ENCODE measurements at places on chromosomes 4 and X.

- no peak for DNase-seq
Measured at GRCh38 chrX:127187095-127187494, 367.6 kb downstream of the PRR32 start.

DNA sequence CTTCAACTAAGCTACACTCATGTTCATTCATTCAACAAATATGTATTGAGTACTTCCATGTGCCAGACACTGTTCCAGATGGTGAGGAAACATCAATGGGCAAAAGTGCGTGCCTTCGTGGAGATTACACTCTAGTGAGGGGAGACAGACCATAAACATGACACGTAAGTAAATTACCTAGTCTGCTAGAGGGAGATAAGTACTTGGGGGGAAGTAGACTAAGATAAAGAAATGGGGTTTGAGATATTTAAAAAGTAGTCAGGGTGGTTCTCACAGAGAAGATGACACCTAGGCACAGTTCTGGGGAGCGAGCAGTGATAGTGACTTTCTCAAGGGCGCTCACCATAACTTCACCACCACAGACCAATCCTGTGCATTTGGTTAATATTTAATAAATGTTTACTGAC lies 11.7 kb downstream of the JCHAIN start:
- no peak for DNase-seq

DNA sequence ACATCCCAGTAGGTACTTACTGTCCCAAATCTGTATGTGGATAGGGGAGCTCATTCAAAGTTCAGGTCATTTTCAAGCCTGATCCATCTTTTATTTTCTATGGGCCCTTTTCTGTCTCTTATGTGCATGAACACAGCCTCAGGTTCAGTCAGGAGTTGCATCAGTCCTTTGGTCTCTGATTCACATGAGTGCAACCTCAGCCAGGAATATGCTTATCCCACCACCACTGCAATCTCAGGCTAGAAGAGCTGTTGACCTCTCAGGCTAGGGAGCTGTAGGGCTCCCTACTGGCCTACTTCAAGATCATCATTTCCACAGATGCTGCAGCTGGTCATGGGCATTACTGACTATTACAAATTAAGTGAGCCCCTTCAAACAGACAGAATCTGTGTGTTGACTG lies 27.2 kb downstream of the AASDH start:
- no peak for DNase-seq

- peak; percentile 22 for DNase-seq
Measured at GRCh38 chrX:80876877-80877276, 67.2 kb upstream of the BRWD3 start.

GRCh38 chr4:73586040-73586439 lies 34.2 kb downstream of the RASSF6 start:
- no peak for DNase-seq

DNA sequence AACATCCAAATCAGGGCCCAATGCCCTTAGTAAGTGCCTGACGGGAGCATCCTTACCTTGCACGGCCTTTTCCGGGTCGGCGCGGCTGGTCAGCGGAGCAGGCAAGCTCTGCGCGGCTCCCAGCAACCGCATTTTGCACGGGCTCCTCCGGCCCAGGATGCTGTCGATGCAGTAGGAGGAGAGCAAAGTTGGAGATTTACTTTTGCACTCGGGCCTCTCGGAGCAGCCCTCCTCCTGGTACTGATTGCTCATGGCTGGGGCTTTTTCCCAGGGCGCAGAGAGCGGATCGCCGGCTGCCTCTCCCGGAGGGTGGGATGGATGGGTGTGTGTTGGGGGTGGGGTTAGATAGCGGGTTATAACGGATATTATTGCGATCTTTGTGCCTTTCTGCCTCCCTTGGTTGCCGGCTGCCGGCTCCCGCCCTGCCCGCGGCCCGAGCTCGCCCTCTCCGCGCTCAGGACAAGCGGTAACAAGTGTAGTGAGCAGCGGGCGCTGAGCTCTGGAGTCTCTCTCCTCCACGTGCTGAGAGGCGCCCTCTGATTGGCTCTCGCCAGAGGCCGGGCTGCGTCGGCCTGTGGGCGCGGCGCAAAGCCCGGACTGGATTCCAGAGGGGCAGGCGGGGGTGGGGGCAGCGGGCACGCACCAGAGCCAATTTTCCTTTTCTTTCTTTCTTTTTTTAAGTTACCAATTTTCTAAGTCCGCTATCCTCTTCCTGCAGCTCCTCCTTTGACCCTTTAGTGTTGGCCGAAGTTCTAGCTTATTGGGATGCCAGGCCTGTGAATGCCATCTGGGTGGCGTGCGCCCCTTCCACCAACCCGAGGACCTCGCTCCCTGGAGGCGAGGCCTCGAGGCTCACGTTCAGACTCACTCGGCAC lies at the start of gene ARX:
TSS of gene ARX (minus strand) at position 480 of the 875 bp plus-strand sequence. CDS start at position 252, 228 bp downstream.
- no peak for DNase-seq

GRCh38 chr4:87025614-87026041 lies 90.8 kb downstream of the AFF1 start:
- no peak for DNase-seq

GRCh38 chr4:81789158-81789557 lies 317.5 kb upstream of the RASGEF1B start:
- no peak for DNase-seq

DNA sequence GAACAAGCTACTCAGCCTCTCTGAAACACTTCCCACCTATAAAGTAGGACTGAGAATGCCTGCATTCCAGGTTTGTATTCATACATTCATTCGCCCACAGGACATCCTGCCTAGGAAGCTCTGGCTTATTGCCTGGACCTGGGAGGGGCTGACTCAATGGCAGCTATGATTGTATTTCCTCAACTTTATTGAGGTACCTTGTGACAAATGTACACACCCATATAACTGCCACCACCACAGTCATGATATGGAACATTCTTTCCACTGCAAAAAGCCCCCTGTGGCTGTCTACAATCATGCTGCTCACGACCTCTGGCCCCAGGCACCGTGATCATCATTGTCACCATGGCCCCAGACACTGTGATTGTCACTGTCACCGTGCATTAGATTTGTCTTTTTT lies 68.3 kb downstream of the ABLIM2 start:
- DNase-seq, result no peak

DNA sequence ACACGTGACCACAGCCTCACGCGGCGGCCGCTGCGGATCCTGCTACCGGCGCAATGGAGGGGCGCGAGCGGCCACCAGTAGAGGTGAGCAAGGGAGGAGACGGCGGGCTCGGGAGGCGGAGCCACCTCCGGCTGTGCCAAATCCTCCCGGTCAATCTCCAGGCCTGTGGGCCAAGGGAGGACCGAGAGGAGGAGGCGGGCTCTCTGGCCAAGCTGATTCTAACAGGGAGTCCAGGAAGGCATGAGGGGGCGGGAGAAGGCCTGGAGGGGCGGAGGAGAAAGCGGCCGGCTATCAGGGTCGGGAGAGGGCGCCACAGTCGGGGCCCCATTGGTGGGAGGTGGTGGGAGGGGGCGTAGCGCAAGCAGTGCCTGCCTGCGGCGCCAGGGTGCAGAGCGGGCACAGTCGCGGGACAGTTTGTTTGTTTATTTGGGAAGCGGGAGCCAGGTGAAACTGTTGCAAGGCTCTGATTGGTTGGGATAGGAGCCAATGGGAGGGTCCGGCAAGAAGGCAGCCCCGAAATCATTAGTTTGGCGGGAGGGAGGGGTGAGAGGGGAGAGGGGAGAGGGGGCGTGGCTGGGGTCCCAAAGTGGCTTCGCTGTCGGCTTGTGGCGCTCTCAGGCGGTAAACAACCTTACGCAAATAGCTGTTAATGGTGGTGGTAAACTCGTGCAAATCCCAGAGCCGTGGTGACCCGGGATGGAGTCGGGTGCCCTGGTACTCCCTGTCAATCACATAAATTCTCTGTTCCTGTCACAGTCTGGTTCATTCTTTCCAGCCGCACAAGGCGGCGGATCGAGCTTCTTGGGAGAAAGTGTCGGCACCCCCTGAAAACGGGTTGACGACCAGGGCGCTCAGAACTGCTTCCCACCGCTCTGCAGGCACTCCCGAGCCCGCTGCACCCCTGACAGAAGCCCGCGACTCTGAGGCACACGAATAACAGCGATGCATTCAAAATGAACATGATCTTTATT lies at the start of gene IRS4:
TSS of gene IRS4 (minus strand) at position 55 of the 971 bp plus-strand sequence.
- DNase-seq, result no peak

GRCh38 chrX:11427453-11428071 lies 134.3 kb downstream of the AMELX start:
- DNase-seq, result no peak

GRCh38 chrX:78603908-78604307 lies 55.2 kb downstream of the RTL3 start:
- no peak for DNase-seq

GRCh38 chr4:85210353-85210752 lies 243.9 kb upstream of the WDFY3 start:
- DNase-seq, result no peak

- DNase-seq, result no peak
Measured at GRCh38 chr4:169133932-169134331, 123.9 kb upstream of the CBR4 start.

- no peak for DNase-seq
Measured at GRCh38 chr4:166458756-166459155, 585.7 kb downstream of the TLL1 start.

DNA sequence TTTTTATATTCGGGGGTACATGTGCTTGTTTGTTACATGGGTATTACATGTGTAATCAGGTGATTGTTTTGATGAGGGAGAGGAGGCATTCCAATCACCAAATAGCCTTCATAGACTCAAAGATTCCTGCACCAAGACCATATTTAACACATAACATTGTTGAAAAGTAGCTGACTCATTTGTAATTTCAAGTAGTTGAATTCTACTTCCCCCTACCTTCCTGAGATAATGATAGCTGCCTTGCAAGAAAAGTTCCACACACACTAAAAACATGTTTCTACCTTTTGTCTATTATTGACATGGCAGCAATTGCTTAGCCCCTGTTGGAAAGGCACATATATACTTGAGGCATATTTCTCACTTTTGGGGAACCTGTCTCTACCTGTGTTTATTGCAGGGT lies 16.1 kb downstream of the PGAM4 start:
- DNase-seq, result no peak

DNA sequence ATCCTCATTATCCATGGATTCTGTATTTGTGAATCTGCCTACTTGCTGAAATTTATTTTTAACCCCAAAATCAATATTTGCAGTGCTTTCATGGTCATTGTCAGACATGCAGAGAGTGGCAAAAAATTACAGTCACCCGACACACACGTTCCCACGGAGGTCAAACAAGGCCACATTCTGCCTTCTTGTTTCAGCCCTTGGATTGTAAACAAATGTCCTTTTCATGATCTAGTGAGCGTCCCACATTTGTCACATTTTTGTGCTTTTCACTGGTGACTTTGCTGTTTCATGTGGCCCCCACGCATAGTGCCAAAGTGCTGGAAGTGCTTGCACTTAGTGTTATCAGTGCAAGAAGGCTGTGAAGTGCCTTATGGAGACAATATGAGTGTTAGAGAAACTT lies 45.0 kb downstream of the SOD3 start:
- DNase-seq, result no peak

- no peak for DNase-seq
Measured at GRCh38 chr4:54414545-54414944, 185.5 kb downstream of the PDGFRA start.

DNA sequence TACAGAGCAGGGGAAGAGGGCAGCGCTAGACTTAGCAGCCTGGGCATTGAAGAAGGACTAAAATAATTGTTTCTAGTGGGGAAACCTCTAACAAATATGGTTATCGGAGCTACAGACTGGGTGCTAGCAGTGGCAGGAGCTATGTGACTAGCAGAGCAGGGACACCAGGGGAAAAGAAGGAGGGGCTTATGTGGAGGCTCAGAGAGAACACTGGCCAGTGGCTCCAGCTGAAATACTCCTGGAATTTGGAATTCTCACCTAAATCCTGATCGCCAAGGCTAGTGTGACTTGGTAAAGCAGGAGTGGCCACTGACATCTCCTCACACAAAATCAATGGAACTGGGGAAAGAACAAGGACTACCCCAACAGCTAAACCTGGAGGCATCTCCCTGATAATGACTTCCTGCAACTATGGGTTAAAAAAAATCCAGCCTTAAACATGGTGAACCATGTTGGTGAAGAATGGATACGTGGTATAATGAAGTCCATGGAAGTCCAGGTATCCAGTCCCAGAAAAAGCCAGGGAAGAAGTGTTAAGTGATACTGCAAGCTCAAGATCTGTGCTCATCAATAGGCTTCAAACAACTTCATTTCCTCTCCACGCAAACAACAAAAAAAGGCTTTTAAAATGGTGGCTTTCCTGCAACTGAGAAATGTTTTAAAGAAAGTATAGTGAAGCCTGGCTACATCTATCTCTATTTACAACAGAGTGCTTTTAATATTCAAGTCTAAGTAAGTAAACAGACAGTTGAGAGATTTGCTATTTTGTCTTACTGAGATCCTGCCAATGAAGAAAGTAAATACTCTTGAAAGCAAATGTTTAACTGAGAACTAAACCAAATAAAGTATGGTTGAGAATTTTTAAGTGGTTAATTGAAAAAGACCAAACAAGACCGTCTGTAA lies 1.8 kb downstream of the TAPT1 start:
- DNase-seq, result no peak

DNA sequence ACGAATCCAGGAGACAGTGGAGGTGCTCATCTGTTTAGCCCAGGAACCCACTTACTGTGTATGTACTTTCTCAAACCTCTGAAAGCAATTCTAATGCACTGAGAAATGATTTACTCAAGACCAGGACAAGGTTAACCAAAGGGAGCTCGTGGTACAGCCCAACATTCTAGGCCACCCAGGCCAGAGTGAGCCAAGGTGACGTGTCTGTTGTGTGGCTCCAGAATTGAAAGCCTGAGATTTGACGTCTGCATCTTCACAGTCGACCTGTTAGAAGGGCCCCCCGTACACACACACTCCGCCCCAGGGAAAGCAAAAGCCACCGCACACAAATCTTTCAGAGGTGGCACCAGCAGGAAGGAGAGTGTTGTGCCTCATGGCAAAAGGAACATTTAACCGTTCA lies 2.3 kb downstream of the MAP3K15 start:
- no peak for DNase-seq

- DNase-seq, result no peak
Measured at GRCh38 chr4:139611391-139611790, 54.2 kb upstream of the MGST2 start.

GRCh38 chrX:48598614-48599013 lies 1.3 kb downstream of the WDR13 start:
- DNase-seq, result no peak

DNA sequence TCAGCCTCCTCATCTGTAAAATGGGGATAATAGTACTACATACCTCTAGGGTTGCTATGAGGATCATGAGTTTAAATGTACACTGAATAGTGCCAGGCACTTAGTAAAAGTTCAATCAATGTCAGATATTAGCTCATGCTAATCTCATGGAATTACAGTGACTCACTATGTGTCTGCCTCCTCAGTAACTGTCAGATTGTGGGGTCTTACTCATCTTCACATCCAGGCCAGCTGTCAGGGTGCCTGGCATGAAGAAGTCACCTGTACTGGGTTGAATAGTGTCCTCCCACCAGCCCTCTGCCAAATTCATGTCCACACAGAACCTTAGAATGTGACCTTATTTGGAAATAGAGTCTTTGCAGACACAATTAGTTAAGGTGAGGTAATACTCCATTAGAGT lies 54.3 kb upstream of the STIM2 start:
- DNase-seq, result no peak

DNA sequence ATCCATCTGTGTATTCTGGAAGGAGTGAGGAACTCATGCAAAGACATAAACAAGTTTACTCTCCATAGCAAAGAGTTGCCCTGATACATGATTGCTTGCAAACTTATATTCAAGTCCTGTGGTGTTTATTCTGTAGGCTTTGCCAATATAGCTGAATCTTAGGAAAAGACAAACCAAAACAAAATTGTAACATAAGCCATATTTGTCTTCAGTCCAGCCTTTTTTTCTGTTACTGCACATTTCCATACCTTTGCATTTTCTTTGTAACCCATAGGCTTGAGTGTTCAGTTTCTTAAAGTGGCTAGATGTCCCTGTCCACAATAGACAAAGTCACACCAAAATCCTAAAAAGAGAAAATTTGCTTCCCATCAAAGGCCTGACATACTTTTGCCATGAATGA lies 120.4 kb downstream of the PPARGC1A start:
- no peak for DNase-seq

Measured in inflammatory macrophage treated with lipopolysaccharide for 1 hour (primary cell).